Endodermal cell (in vitro differentiated cells): ENCODE measurements at places on chromosomes 6 and 20.

DNA sequence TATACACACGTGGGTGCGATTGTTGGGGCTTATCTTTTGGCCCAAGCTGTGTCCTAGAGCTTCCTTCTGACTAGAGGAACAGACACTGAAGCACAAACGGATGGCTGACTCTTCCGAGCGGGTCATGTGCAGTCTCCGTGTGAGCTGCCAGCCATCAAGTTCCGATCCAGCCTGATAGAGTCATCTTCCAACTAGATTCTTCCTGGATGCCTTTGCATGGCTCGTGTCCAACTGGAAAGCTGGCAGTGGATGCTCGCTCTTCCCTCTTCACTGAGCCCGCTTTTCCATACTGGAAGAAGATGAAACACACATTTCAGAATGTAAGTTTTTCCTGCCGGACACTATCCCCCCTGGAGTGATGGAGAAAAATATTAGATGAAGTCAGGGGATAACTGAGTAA, 148.1 kb downstream of the SCML4 start:
- DNase-seq = no peak

DNA sequence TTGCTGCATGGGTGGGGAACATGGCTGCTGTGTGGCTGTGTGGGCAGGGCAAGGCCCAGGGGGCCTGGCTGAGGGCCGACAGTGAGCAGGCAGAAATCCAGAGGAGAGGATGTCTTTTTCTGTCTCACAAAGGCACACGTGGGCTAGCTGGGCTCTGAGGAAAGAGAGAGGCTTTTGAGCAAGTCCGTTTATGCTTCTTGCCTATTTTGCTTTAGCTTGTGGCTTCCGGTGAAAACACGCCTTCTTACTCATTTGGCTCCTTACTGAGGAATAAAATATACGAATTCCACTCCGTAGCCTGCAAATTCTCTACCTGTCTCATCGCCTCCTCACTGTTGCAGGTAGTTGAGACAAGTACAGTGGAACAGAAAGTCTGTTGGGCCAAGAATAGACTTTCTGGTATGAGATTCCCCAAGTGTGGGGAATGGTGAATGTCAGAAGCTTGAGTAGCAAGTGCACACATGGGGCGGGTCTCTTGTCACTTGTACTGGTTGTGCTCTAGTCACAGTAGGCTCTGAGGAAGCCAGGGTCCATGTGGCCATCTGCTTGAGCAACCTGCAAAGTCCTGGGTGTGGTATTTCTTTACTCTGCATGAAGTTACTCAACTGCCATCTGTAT, 28.4 kb downstream of the WRNIP1 start:
- no peak for DNase-seq

GRCh38 chr20:4512891-4513550, 208.7 kb upstream of the PRND start:
- no peak for DNase-seq

DNA sequence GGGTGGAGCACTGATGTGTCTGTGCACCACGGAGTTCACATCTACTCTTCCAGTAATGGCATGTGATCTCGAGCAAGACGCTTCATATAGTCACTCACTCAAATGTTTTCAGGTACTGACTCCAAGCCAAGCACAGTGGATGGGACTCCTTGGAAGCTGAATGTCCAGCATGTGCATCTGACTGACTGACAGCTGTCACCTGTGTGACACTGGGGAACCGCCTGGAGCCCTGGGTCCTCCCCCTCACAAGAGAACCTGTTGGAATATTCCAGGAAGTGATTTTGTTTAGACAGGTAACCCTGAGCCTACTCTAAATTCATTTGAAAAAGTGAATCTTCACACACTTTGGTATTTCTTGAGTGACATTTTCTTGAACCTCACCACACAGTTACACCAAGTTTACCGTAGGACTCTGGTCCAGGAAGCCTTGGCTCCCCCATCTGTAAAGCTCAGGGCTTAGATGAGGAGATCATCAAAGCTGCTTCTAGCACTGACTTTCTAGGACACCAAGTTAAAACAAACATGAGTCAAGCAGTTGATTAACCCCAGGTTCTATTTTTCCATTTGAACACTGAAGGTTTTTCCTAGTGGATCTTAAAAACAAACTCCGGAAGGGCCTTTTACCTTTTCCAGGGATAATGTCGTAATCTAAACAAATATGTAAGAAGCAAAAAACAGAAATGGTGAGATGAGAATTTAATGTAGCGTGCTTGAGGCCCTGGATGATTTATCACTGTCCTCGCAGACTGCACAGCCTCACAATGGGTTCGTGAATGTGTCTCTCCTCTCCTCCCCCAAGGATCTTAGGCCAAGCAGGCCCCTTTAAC, 50.1 kb downstream of the EDN3 start:
- DNase-seq = no peak

DNA sequence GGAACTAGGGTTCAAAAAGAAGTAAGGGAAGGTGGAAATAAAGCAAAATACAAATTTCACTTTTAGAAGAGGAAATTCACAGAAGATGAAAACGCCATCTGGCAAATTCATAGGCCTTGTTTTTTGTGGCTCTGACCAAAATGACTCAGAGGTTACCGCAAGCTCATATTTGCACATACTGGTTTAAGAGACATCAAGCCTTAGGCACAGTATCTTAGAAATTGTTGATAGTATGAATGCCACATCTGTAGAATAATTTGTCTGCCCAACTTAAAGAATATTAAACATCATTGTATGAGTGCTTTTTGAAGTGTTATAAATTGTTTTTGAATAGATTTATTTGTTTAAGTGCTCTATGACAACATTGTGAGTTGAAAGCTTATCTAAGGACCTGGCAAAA, 10.6 kb downstream of the TAAR1 start:
- DNase-seq = no peak

- no peak for DNase-seq
These were observed 24.0 kb downstream of the FRMD1 start for GRCh38 chr6:168054765-168055560.

GRCh38 chr6:40912158-40912946, 126.7 kb downstream of the UNC5CL start:
- peak; percentile 84 for DNase-seq

DNA sequence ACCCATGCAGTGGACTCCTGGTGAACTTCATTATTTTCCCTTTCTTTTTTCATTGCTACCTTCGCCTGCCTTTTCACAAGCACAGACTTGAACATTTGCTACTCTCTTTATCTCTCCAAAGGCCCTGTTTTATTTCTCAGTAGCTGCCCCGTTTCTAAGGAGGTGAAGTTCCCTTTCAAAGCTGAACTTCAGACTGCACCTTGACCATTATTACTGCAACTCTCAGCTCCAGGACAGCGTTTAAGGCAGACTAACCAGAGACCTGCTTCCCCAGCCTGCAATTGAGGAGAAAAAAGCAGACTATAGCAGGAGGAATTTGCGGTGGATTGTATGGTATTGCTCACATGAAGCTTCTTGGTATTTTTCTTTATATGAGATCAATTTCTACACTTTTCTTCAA, 460.7 kb downstream of the CBLN4 start:
- no peak for DNase-seq

DNA sequence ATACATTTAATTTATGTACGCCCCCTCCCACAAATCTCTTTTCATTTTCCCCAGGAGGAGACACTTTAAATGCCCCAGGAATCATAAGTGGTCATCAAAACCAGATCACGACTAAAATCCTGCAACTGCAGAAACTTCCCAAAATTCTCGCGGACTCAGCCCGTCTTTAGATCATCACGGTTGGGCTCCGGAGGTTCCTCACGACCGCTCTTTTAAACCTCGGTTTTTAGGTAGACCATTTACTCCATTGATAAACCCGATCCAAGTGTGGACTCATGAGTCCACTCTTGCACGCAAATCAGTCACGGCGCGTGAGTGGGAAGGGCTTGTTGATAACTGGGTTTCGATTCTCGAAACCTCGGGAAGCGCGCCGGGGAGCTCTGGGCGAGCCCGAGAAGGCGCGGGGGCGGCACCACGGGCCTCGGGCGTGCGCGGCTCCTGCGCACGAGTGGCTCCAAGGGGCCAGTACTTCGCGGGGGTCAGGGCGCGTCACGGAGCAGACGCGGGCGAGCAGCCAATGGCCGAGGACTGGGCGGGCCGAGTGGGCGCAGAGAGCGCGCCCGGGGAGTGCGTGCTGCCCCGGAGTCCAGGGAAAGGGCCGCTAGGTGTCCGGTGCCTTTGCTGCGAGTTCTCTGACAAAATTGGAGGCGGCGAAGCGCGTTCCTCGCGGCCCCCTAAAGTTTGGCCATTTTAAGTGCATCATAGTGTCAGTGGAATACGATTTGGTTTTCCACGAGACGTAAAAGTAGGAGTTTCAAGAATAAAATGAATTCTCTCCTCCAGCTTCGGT, 635 bp upstream of the TENT5A start:
- peak; percentile 87 for DNase-seq

GRCh38 chr6:144467172-144467762, 182.1 kb downstream of the UTRN start:
- peak; percentile 53 for DNase-seq

GRCh38 chr6:164897523-164898235, 411.7 kb downstream of the C6orf118 start:
- peak; percentile 59 for DNase-seq

- DNase-seq = no peak
These were observed 104.3 kb downstream of the FARS2 start for GRCh38 chr6:5365436-5366195.

- peak; percentile 14 for DNase-seq
These were observed 7.2 kb downstream of the GTF3C6 start for GRCh38 chr6:110965629-110966229.

DNA sequence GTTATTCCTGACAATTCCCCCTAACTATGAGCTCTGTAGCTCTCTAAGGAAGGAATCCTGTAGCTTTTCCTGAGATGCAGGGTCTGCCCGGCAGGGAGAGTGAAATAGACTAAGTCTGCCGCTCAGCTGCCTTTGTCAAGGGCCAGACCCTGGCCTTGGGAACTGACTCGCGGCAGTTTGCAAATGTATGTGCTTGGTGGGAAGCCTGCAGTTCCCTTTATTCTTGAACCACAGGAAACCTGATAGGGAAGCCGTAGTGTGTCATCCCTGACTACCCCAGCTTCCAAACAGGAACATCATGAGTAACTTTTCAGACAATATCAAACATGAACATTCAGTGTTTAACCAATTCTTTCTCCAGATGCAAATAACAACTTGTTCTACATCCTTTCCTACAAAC, 78.7 kb upstream of the IFNGR1 start:
- DNase-seq = peak; percentile 94

- DNase-seq = no peak
These were observed 26.5 kb downstream of the SRC start for GRCh38 chr20:37372441-37372840.

DNA sequence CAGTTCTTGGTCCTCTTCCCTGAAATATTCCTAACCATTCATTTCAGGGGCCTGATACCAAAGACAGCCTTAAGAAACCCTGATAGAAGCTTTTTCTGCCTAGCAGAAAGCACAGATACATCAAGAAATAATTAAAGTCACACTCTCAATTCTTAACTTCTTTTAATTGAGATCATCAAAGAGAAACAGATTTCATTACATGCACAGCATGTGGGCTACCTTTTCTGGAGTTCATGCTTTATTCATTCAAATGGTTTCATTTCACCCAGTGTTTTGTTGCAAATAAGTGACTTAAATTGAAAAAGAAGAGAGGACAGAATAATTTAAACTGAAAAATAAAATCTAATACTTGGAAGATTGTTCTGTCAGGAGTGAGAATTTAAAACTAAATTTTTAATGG, 192.6 kb upstream of the GGTLC1 start:
- DNase-seq = no peak

DNA sequence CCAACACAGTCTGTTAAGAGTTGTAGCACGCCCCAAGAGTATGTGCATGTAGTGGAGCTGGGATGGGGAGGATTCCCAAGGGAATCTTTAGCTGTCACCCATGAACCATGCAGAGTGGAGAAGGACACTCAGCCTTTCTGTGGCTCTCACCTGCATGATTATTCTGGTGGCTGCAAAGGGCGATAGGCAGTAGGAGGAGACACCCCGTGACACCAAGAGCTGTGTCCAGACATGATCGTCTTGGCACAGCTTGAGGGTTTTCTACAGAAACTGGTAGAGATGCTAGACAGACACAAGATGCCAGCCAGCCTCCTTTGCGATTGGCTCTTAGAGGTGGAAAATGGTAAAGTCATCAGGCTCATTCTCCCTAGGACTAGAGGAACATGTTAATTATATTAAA, 3.1 kb upstream of the CSE1L start:
- peak; percentile 34 for DNase-seq

- DNase-seq = peak; percentile 41
These were observed 226.9 kb downstream of the DLL1 start for GRCh38 chr6:170063851-170064602.

DNA sequence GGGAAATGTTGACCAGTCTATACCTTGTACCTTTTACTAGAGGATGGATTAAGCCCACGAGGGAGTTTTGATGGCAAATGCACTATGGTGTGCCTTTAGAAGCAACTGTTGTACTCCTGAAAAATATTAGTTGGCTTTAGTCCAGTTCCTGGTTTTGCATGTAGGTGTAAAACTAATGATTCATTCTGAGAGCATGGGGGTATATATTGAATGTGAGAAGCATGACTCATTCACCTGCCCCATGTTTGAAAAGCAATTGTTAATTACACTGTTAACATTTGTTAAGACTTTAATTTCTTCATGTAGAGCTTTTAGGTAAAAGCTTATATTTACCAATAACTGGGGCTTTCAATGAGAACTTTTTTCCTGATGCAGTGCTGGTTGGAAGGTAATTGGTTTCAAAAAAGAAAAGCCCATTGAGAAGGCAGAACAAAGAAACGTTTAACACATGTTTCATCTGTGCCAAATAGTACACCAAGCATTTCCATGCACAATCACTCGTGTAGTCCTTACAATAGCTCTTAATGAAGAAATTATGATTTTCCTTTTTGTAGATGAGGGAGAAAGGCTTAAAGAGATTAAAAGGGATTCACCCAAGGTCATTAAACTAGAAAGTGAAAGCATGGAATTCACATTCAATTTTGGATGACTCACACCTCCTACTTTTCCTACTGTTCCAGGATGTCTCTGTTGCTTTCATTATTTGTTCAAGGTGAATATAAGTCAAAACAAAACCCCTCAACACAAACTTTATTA, 134.1 kb downstream of the CCDC170 start:
- no peak for DNase-seq
